NCI-H226 (cell line): ENCODE measurements at places on chromosomes 16 and 17.

DNA sequence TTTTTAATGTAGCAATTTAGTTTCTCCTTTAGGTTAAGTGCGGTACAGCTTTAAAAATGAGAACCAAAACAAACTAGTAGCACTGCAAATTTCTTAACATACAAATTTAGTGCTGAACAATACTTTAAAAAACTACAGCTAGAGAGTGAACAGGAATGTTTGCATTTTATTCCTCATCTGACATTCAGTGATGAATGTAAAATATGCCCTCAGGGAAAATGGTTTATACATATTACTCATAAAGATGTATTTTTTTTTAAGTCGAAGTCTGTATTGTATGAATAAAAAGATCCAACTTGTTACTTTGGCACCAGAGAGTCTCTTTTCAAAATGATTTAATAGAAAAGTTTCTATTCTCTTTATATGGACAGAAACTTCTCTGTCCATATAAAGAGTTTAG, 96.8 kb downstream of the BRIP1 start:
- DNase-seq: peak; percentile 28

GRCh38 chr17:6392609-6393350, 42.1 kb downstream of the AIPL1 start:
- no peak for DNase-seq

DNA sequence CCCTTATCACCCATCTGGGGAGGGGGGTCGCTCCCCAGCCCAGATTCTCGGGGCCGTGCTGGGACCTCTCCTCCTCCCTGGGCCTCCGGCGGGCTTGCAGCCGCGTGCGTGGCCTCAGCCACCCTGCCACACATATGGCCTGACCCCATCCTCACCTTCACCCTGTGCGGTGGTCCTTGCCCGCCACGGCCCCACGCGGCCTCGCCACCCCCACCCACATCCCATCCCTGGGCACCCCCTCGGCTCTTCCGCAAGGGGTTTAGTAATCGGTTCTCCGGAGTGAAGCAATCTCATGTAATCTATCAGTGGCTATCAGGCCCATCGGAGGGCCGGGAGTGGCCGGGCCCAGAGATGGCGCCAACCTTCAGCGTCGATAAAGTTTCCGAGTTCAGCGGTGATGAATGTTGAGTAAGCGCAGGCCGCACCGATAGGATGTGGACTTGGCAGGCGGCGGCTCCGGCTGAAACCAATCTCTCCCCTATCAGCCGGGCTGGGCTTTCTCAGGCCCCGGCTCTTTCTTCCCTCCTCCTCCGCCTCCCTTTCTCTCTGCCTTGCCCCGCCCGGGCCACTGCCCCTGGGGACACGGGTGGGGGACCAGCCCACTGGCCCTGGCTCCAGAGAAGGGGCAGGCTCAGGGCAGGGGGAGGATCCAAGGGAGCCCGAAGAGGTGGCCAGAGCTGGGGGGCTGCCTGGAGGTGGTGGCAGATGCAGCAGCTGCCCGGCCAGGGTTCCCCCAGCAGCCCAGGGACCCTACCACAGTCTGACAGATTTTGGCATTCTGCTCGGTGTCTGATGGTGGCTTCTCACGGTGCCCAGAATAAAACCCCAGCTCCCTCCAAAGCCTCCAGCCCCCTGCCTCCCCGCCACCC, 20.8 kb downstream of the ZFPM1 start:
- DNase-seq: peak; percentile 95

DNA sequence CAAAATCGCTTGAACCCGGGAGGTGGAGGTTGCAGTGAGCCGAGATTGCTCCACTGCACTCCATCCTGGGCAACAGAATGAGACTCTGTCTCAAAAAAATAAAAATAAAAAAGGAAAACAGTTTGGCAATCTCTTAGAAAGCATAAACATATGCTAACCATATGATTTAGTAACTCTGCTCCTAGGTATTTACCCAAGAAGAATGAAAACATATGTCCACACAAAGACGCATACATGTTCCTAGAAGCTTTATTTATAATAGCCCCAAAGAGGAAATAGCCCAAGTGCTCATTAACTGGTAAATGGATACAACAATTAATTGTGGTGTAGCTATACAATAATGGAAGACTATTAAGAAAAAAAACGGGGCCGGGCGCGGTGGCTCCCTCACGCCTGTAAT, 18.5 kb upstream of the CDH1 start:
- no peak for DNase-seq

- DNase-seq: no peak
Measured at GRCh38 chr17:5694551-5694950, 110.2 kb upstream of the NLRP1 start.

GRCh38 chr16:69918241-69918640, 32.9 kb upstream of the CLEC18A start:
- DNase-seq: no peak

- DNase-seq: no peak
Measured at GRCh38 chr17:59796785-59797205, 89.3 kb downstream of the VMP1 start.

GRCh38 chr17:49204516-49204915, 5.9 kb downstream of the GNGT2 start:
- DNase-seq: peak; percentile 18

DNA sequence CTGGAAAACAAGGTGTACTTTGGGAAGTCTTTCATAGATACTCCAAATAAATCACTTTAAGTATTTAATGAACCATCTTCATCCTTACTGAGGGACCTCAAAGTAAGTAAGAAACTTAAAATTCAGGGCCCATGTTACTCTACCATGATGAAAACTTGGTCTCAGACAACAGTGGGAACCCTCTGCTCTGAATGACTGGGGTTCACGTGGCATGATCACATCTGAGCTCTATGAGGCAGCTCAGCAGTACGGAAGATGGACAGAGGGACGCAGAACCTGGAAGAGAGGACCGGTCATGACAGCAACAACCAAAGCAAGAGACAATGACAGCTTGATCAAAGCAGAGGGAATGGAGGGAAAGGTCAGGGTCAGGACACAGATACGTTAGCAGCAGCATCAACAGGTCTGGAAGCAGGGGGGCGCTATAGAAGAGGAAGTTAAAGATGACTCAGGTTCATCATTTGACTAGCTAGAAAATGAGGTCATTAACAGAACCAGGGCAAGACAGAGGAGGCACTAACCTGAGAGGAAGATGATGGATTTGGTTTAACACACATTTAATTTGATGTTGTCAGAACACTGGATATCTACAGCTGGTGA, 9.5 kb downstream of the XPO6 start:
- DNase-seq: no peak

- peak; percentile 57 for DNase-seq
Measured at GRCh38 chr17:64732336-64733006, 70.4 kb upstream of the SMURF2 start.

GRCh38 chr17:61755078-61755477, 108.2 kb downstream of the BRIP1 start:
- DNase-seq: no peak

GRCh38 chr16:86382774-86383407, 127.4 kb upstream of the FOXF1 start:
- DNase-seq: no peak

DNA sequence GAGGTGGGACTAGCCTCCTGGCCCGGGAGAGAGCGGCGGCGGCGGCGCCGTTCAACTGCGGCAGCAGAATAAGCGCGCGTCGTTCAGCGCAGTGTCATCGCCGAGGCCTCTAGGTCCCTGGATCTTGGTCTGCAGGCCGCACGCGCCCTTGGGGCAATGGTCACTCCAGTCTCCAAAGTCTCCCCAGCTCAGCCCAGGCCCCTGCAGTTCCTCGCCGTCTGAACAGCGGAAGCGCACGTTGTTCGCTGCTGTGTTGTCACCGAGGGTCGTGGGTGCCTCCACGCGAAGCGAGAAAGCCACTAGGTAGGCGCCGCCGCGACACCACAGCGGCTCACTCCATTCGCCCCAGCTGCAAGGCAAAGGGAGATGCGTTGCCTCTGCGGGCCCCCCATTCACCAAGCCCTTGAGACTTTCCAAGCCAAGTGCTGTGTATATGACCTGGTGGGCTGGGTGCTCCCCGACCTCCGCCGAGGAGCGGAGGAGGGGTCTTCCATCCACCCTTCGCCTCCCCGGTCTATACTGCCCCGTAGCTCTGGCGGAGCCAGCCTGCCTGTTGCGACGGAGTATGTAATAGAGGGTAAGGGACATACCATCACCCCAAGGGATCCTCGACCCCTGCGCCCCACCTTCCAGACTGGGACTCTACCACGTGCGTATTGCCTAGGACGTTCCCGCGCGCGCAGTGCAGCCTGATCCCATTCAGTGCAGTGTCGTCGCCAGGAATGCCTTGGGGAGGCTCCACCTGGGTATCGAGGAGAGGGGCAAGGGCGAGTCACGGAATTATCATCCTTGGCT, 656 bp downstream of the VMO1 start:
- DNase-seq: no peak

GRCh38 chr17:39271546-39271945, 45.8 kb upstream of the STAC2 start:
- no peak for DNase-seq

DNA sequence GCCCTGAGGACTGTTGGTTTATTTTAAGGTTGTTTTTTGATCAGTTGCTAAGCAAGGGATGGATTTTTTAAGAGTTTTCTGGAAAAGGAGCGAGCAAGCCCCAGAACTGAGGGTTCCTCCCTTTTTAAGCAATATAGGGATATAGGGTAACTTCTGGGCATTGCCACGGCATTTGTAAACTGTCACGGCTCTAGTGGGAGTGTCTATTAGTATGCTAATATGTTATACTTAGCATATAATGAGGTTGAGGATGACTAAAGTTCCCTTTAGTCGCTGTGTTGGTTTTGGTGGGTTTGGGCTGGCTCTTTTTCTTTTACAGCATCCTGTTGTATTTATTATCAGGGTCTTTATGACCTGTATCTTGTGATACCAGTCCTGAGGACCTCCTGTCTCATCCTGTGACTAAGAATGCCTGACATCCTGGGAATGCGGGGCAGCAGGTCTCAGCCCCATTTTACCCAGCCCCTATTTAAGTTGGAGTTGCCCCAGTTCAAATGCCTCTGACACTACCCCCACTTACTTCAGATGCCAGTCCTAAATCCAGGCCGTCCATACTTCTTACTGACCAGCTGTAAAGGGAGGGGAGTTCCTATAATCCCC, 59.4 kb downstream of the MFSD11 start:
- peak; percentile 42 for DNase-seq

DNA sequence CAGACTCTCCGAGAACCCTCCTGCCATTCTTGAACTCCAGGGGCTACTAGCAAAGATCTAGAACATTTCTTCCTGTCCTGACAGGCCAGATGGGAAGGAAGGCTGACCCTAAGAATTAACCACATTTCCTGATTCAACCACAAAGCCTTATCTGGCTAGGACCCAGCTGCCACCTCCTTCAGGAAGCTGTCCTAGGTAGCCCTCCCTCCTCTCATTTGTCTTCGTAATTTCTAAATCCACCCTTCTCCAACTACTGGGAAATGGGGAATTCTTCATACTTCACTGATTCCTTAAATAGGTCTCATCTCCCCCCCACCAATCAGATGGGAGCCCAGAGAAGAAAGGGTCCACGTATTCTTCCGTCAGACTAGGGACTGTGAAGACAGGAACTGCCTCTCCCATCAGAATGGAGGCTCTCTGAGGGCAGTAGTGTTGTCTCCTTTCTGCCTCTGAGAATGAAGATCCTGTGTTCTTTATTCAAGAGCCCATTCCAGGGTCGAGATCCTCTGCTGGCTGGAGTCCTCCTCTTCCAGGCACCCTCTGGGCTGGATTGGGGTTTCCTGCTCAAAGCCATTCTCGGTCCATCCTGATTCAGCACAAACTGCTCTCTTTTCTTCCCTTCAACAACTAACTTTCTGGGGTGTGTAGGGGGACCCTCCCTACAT, 2.1 kb downstream of the SAMD14 start:
- no peak for DNase-seq

- DNase-seq: no peak
Measured at GRCh38 chr17:49482144-49482817, 12.8 kb upstream of the NGFR start.

DNA sequence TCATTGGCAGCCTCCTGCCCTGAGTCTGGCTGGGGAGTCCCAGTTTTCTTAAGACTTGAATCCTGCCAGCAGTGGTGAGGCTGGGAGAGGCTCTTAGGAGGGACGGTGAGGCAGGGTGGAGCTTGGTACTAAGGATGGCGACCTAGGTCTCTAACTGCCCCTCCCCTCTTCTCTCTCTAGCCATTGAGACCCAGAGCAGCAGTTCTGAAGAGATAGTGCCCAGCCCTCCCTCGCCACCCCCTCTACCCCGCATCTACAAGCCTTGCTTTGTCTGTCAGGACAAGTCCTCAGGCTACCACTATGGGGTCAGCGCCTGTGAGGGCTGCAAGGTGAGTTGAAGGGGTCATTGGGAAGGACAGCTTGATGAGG, 16.4 kb downstream of the GJD3 start:
- no peak for DNase-seq

GRCh38 chr16:22861580-22861979, 47.6 kb downstream of the HS3ST2 start:
- no peak for DNase-seq

- DNase-seq: no peak
Measured at GRCh38 chr16:86768228-86768791, 190.0 kb downstream of the FOXL1 start.

DNA sequence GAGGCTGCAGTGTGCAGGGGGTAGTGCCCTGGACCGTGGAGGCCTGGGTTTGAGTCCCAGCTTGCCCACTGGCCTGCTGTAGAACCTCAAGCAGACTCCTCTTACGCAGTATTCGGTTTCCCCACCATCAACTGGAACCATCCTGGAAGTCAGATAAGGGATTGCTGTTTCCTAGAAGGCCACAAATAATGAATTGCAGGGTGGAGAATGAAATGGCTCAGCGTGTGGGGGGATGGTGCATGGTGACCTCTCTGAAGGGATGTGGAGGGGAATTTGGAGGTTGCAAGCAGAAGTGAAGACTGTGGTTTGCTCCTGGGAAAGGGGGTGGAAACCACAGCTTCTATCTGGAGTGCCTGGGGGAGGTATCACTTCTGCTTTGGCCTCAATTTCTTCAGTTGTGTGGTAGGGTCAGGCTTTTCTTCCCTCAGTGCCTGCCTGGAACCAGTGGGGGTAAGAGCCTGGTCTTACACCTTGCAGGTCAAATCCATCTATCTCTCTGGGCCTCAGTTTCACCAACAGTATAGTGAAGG, 1.7 kb downstream of the ADGRG5 start:
- peak; percentile 17 for DNase-seq

- DNase-seq: no peak
Measured at GRCh38 chr17:46876353-46876887, 25.0 kb downstream of the WNT9B start.

- no peak for DNase-seq
Measured at GRCh38 chr16:813204-813915, 12.8 kb upstream of the GNG13 start.

- no peak for DNase-seq
Measured at GRCh38 chr16:75111514-75111940, 5.1 kb downstream of the LDHD start.

DNA sequence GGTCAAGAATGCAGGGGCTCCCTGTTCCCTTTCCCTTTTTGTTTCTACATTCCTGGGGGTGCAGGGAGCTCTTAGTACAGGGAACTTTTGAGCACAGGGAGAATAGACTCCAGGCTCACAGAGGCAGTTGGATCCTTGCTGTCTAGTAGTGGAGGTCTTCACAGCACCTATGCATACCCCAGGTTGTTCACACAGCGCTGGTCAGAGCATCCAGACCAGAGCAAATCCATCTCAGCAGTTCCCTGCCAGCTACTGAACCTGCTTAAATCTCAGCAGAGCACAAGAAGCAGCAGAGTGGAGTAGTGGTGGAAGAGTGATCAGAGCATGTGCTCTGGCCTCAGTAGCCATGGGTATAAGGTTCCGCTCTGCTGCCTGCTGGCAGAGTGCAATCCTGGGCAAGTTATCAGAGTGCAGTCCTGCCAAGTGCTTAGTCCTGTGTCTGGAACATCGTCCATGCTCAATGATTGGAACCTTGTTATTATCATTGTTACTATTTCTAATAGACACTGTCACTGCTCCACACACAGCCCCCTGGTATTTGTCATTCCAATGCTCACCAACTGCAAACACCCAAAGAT, 220.4 kb downstream of the CBLN1 start:
- no peak for DNase-seq

GRCh38 chr17:64024781-64025731, 4.6 kb upstream of the ICAM2 start:
- peak; percentile 24 for DNase-seq
